Midbrain (tissue), 1 donor: ENCODE measurements at places on chromosomes 1 and 21.
A peak's percentile ranks its signal among the peaks of the same experiment; 100 is the strongest.

- no peak for DNase-seq
Observed at GRCh38 chr1:167456926-167457325, 61.4 kb downstream of the CD247 start.

DNA sequence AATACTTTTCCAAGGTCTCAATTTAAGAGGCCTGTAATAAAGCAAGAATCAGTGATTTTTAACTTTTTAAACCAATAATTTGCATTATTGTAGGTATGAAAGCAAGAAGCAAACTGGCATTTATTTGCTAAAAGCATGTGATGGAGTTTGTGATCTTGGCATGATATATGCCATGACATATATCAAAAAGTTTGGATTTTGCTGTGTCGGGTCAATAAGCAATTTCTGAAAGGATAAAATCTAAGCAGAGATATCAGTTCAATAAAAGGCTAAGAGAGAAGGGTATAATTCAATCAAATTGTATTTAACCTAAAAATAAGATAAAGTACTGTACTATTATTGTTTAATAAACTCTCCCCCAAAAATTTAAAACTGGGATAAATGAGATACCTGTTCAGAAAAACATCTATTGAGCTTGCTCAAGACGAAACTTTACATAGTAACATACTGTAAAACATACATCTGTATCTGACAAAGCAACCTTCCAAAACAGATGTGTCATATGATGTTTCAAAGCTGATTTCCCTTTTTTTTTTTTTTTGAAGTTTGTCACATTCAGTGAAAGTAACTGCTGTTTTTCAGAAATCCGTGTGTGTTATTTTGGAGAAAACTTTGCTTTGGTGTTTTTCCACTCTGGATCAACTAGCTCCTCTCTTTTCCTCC is 74.5 kb downstream of the TGFBR3 start:
- no peak for DNase-seq

DNA sequence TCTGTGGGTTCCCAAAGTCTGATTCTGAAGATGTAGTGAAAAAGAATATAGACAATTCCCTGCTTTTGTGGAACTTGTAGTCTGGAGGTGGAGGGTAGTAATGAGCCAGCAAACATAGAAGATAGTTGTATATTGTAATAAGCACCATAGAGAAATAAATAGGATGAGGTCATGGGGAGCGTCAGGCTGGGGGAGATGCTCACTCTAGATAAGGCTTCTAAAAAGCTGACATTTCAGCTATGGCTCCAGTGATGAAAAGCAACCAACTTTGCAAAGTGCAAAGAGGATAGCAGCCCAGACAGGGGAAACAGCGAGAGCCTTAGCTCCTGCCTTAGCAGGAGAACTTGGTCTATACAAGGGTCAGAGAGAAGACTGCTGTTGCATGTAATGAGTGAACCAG is 98.0 kb upstream of the RALGPS2 start:
- no peak for DNase-seq

GRCh38 chr1:20076710-20077461 is 6.9 kb downstream of the PLA2G5 start:
- no peak for DNase-seq

GRCh38 chr1:101079341-101079740 is 53.8 kb upstream of the DPH5 start:
- no peak for DNase-seq

- DNase-seq: no peak
Observed at GRCh38 chr1:110880708-110881374, 7.9 kb downstream of the CD53 start.

DNA sequence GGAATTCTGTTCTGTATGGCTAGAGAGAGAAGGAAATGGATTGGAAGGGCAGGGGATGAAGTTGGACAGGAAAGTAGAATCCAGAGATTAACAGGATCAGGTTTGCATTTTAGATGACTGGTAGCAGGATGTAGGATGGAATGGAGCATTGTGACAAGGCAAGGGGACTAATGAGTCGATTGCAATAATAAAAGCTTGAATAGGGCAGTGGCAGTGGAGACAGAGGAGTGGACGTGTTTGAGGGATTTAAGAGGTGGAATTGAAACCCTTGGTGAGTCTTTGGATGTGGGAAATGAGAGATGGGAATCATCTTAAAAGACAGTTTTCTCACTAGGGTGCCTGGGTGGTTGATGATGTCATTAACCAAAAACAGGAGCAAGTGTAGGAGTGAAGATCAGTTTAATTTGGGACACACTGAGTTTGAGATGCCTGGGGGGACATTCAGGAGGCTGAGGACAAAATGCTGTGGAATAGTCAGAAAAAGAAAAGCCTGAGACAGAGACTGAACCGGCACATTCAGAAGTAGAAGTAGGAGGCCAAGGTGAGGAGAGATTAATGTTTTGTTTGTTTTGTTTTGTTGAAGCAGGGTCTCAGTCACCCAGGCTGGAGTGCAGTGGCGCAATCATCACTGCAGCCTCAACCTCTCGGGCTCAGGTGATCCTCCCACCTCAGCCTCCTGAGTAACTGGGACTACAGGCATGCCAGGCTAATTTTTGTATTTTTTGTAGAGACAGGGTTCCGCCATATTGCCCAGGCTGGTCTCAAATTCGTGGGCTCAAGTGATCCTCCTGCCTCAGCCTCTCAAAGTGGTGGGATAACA is 29.1 kb upstream of the C1orf146 start:
- DNase-seq: no peak

DNA sequence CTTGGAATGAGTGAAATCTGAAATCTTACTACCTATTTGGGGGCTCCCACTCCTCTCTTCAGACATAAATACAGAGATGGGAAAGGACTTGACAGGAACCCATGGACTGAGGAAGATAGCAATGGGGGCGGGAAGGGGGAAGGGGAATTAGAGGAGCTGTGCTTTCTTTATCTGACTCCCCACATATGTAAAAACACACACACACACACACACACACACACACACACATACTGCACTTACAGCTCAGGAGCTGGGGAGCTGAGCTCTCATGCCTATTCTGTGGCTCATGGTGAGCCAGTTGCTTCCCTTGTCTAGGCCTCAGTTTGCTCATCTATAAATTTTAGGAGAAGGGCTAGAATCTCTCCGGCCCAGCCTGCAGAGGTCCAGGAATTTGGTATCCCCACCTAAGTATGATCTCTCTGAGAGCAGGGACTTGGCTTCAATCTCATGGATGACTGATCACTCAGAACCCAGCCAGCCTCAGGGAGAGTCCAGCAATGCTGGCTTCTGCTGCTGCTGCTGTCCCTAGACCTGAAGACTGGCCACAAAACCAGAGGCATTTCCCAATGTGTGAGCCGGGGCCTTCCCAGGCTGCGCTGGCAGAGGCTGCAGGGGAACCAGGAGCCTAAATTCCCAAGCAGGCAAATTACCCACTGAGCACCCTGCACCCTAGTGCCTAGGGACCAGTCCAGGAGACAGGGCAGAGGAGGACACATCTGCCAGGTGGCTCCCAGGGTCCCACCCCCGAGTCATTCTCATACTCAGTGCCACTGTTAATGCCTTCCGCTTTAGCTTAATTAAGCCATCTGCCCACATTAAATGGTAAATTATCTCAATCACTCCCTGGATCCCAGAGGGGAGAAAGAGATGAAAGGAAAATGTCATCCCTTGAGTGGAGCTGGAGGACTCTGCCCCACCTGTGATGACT is 57.5 kb upstream of the RBM15 start:
- no peak for DNase-seq

- DNase-seq: peak; percentile 40
Observed at GRCh38 chr1:168179438-168180147, 831 bp downstream of the TIPRL start.

DNA sequence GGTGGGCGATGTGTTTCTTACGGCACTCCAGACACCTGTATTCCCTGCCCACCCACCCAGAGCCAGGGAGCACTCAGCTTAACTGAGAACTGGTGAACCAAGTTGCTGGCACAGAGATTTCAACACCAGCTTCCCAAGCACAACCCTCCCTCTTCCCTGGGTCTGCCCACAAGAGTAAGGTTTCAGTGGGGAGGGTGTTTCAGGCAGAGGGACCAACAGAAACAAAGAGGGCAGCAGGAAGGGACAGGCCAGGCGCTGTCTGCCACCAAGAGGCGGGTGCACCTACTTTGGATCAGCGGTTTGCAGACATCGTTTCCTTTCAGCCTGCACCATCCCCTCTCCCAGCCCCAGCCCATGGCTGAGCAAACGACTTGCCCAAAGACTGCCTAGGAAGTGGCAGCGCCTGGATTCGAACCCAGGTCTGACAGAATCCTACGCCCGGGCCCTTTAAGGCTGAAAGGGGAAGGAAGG is 21.9 kb upstream of the ALDH4A1 start:
- DNase-seq: peak; percentile 17

DNA sequence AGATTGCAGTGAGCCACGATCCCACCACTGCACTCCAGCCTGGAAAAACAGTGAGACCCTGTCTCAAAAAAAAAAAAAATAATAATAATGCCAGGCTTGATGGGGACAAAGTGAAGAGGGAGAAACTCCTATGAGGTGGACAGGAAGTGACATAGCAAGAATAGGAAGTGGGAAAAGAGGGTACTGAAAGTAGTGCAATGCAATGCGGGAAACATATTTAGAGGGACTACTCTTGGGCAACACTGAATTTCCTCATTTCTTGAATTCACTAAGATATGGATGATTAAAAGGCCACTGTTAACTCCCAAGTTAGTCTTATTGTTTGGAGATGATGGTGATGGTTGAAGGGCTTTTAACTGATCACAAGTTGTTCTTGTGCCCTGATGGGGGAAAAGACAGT is 21.6 kb upstream of the KCNA2 start:
- peak; percentile 13 for DNase-seq

GRCh38 chr1:18204575-18204974 is 97.0 kb downstream of the IGSF21 start:
- no peak for DNase-seq

- no peak for DNase-seq
Observed at GRCh38 chr1:156551869-156552268, 20.5 kb downstream of the IQGAP3 start.

DNA sequence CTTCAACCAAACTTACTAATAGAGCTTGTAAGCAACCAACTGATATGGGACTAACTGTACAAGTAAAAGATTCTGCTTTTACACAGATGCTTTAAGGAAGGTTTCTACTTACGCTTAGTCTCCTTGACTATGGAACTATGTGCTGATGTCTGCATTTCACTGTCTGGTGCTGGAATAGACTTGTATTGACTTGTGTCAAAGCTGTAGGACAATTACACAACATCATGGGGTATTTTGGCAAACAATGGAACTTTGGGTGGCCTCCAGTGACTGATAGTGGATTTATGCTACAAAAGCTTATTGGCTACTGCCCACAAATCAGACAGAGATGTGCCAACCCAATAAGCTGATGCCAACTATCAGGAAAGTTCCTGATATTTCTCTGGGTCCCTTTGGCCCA is 10.6 kb downstream of the CBR1 start:
- DNase-seq: peak; percentile 40

GRCh38 chr1:30005972-30006619 is 717.3 kb downstream of the MATN1 start:
- DNase-seq: no peak

- DNase-seq: no peak
Observed at GRCh38 chr1:227379555-227379892, 61.2 kb upstream of the CDC42BPA start.

DNA sequence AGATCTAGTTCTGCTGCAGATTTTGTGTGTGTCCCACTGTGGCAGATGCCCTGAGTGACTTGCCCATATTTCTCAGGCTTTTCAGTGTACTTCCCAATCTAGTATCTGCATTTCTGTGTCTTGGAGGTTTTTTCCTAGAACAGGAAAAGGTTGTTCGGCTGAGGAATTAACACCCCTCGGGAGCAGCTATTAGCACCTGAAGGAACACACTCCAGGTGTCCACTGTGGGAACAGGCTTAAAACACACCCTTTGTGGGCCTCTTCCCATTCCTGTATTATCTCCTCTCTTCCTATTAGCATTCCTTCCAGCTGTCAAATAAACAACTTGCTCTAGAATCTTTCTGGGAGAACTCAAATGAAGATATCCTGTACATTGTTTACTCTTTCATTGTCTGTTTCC is 178.3 kb downstream of the HMCN1 start:
- no peak for DNase-seq

DNA sequence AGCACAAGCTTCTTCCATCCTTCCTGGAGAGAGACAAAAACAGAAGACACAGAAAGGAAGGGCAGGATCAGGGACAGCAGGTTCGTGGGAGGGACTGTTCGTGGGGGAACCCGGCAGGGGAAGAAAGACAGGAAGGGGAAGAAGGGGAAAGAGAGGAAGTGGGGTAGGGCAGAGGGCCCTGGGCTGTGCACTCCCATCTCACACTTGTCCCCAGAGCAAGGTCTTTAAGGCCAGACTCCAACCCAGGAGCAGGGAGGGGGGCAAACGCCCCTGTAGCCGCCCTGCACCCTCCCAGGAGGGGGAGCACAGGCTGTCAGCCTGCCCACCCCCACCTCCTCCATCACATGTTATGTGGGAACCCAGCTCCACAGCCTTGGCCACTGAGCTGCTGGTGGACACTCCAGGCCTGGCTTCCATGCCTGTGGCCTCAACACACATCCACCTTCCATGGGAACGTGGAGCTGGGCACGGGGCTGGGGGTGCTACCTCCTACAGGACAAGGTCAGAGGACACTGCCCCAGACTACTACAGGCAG is 9.3 kb downstream of the SLC19A1 start:
- DNase-seq: no peak

GRCh38 chr1:95699149-95699953 is 465.3 kb downstream of the RWDD3 start:
- no peak for DNase-seq

GRCh38 chr1:238701024-238701423 is 685.3 kb upstream of the CHRM3 start:
- DNase-seq: no peak
